Prostate gland (tissue), 2 donors: ENCODE measurements at places on chromosomes 5 and 9. TPM values are rescaled to one million over a fixed set of nuclear protein-coding genes. Genes with fewer than 3 reads are reported as not detected.
A peak's percentile ranks its signal among the peaks of the same experiment; 100 is the strongest.

IL13 gene
- not detected for total RNA-seq

LARP1 gene
- total RNA-seq, result 163 TPM

OLFM1 gene
- total RNA-seq, result 11.7 TPM

STK32A gene
- total RNA-seq, result 12.9 TPM

SLC46A2 gene
- 0.80 TPM for total RNA-seq

PCDHAC2 gene
- total RNA-seq, result 11.6 TPM

CORO2A gene
- total RNA-seq, result 45.3 TPM

ANKH gene
- 76.5 TPM for total RNA-seq

B4GALT1 gene
- total RNA-seq, result 153 TPM

MACROH2A1 gene
- 189 TPM for total RNA-seq

NDUFB6 gene
- total RNA-seq, result 43.0 TPM

TUSC1 gene
- 35.6 TPM for total RNA-seq

OBP2B gene
- 1.6 TPM for total RNA-seq

DNA sequence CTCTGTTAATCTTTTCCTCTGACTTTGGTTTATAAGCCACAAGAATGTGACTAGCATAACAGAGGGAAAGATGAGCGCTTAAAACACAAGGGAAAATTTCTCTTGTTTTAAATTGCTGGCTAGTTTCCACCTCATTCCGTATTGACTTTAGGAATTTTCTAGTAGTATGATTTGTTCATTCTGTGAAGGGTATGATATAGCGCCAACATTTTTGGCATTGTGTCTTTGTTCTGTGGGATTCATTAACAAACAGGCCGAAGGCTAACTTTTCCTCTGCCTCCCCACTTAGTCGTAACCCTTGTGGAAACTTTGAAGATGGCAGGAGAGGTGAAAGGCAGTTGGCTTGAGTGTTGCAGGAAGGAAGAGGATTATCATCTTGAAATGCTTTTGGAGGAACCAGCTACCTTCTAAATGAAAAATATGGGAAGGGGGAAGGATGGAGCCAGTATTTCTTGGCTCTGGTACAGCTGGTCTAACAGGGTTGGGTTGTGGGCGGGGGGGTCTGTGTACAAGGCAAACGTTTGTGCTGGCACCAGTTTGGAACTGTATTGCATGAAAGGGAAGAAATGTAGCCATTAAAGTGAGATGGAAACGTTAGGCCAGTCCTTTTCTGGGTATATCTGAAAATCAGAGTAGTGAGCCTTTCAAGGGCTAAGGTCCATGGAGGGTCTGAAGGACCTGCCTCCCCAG, 21.5 kb upstream of the DMRT2 start:
- no peak for DNase-seq
- H3K27me3 ChIP-seq, result peaks cover 6% of the 10 kb centered on the region
- H3K4me1 ChIP-seq, result no peaks in the 10 kb centered on the region
- H3K27ac ChIP-seq, result no peak overlapping the region

GRCh38 chr9:35891646-35892045, 14.4 kb upstream of the HRCT1 start:
- H3K27me3 ChIP-seq, result no peaks in the 10 kb centered on the region
- no peak for DNase-seq
- H3K36me3 ChIP-seq, result no peaks in the 10 kb centered on the region
- no peak overlapping the region for H3K27ac ChIP-seq
- no peak overlapping the region for H3K4me3 ChIP-seq

DNA sequence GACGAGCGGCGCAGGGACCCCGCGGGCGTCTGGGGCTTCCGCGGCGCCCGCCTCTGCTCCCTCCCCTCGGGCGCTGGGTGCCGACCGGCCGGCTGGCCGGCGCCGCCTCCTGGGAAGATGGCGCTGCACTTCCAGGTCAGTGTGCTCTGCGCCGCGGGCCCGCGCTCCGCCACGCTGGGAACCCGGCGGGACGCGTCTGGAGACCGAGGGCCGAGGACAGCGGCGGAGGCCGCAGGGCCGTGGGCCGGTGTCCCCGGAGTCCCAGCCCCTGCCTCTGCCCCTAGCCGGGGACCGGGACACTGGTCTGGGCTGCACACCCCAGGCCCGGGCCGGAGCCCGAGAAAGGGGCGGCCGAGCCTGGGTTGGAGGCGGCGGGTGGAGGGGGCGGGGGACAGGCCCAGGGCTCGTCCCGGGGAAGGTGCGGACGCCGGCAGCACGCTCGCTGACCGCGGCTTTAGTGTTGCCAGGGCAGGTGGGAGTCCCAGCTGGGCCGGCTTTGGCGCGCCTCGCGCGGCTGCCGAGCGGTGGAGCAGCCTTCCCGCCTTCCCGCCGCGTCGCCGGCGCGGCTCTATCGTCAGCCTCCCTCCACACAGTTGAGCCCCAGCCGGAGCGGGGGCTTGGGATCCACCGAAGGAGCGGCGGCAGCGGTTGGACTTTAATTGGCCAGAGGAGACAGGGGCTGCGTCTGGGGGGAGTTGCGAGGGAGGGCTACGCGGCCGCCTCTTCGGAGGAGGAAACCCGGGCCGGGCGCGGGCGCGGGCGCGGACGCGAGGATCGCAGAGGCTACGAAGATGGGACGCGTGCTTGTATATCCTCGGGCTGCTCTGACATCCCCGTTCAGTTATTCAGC, at the start of gene RANBP17:
TSS of gene RANBP17 (plus strand) at position 102 of the 850 bp plus-strand sequence.
- DNase-seq, result peak; percentile 6
- peak within 1 kb of the TSS; percentile 29 for H3K27ac ChIP-seq
- no peaks in the 10 kb centered on the region for H3K36me3 ChIP-seq
- peak within 1 kb of the TSS; percentile 46 for H3K4me3 ChIP-seq
- H3K4me1 ChIP-seq, result no peaks in the 10 kb centered on the region

DNA sequence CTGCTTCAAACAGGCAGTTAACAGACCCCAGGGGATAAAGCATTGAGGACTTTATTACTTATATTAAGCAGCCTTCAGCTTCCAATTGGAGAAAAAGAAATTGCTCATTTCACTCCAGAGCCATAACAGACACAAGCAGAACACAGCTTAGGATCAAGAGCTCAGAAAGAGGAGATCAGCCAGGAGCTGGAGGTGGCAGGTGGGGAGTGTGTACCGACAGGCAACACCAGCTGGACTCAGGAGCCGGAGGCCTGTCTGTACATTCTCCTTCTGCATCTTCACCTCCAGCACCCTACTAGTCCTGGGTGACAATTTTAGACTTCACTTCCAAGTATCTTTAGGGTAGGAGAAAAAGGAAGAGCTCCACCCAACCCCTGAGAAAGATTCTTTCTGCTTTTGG, 35.8 kb downstream of the NRG2 start:
- H3K27ac ChIP-seq, result no peak overlapping the region
- DNase-seq, result no peak
- no peaks in the 10 kb centered on the region for H3K4me1 ChIP-seq
- H3K4me3 ChIP-seq, result no peak overlapping the region

GRCh38 chr9:106868565-106868964, 5.6 kb downstream of the ZNF462 start:
- H3K36me3 ChIP-seq, result no peaks in the 10 kb centered on the region
- H3K4me3 ChIP-seq, result no peak overlapping the region
- DNase-seq, result no peak

DNA sequence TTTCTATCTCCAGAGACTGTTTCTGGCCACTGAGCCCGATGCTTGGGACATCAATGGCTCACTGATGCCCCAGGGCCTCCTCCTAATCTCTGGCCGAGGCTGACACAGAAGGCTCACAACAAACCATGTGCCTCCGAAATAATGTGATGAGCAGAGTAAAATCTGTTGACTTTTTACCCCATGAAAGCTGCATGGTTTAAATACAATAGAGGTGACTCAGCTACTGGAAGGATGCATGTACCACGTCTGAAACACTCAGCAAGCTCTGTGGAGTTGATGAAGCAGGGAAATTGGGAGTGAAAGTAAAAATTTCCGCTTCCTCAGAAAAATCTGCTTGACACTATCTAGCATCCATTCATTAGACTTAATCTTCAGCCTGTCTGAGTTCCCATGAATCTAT, 111.1 kb upstream of the EQTN start:
- H3K36me3 ChIP-seq, result no peaks in the 10 kb centered on the region
- H3K4me3 ChIP-seq, result no peak overlapping the region
- DNase-seq, result no peak

DNA sequence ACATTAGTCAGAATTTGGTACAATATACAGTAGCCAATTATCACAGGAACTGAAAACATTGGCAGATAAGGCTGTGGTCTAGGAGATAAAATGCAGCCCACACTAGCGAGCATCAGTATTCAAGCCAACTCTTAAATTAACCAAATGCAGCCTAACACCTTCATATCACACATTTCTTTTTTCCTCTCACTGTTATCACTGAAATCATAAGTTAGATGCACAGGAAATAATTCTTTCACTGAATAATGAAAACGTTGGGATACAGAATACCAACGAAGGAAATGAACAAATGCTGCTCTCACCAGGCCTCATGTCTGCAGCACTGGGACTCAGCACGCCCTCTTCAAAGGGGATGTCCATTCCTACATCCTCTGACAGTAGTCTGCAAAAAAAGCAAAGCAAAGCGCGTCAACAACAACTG, 109.1 kb upstream of the PCA3 start:
- no peak overlapping the region for H3K27ac ChIP-seq
- no peaks in the 10 kb centered on the region for H3K4me1 ChIP-seq
- H3K36me3 ChIP-seq, result no peaks in the 10 kb centered on the region
- H3K4me3 ChIP-seq, result no peak overlapping the region
- DNase-seq, result no peak

DNA sequence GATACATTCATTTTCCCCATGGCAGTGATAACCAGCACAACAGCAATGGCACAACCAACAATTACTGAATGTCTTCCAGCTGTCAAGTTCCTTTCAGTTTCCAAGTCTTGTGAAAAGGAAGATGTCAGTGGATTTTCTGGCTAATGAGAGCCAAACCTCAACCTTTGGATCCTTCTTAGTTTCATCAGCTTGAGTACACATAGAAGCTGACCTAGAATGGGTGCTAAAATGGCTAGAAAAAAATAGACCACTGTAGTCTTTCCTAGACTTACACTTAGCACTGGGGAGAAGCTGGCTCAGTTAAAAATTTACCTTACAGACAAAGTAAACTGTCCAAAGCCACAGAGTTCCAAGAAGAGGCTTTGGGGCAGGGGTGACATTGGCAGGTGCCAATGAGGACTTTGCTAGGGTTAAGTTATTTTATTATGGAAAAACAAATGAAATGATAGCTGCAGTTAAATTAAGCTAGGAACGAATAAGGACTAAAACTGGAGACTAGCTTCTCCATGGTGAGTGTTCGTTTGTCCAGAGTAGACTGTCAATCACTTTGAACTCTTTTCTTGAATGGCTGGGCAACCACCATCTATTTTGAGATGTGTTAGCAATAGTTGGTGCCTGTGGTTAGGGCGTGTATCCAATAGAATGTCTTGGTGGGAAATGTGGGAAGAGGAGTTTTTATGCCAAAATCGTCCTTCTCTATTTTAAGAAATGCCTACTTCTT, 25.9 kb upstream of the TXN start:
- no peaks in the 10 kb centered on the region for H3K27me3 ChIP-seq
- no peaks in the 10 kb centered on the region for H3K36me3 ChIP-seq
- no peak for DNase-seq
- H3K27ac ChIP-seq, result no peak overlapping the region
- H3K4me3 ChIP-seq, result no peak overlapping the region
- no peaks in the 10 kb centered on the region for H3K4me1 ChIP-seq

DNA sequence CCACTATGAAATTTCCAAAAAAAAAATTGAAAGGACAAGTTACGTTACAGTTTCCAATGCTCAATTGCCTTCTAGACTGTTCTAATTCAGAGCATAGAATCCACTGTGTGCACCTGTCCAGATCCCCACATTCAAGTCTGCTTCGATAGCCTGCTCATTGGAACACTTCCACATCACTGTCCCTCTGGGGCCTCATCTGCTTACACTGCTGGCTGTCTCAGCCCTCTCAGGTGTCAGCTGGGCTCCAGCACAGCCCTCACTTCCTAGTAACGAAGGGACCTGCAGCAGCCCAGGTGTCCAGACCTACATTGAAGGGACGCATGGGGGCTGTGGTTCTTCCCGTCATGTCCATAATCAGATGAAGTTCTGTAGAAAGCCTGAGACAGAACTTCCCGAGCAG, 94.3 kb upstream of the EMB start:
- no peak overlapping the region for H3K27ac ChIP-seq
- H3K4me1 ChIP-seq, result no peaks in the 10 kb centered on the region
- H3K36me3 ChIP-seq, result no peaks in the 10 kb centered on the region
- no peaks in the 10 kb centered on the region for H3K27me3 ChIP-seq
- no peak overlapping the region for H3K4me3 ChIP-seq

DNA sequence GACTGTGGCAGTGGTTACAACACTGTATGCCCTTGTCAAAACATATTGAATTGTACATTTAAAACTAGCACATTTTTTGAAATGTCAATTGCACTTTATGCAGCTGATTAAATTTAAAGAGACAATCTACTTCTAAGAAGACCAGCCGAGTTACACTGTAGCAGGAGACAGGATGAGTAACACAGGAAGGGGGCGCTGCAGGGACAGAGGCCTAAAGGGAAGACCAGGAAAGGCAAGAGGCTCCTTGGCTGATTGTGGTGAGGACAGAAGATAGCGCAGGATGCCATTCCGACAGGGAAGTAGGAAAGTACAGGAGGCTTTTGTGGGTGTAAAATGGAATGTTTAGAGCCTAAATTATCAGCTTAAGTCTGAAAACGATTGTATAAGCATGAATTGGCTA, 28.2 kb upstream of the PPP2R2B start:
- H3K27me3 ChIP-seq, result no peaks in the 10 kb centered on the region
- no peak overlapping the region for H3K4me3 ChIP-seq
- no peak overlapping the region for H3K27ac ChIP-seq
- no peaks in the 10 kb centered on the region for H3K36me3 ChIP-seq
- no peaks in the 10 kb centered on the region for H3K4me1 ChIP-seq

- no peak for DNase-seq
- no peaks in the 10 kb centered on the region for H3K36me3 ChIP-seq
- H3K4me1 ChIP-seq, result no peaks in the 10 kb centered on the region
Observed at GRCh38 chr9:6049798-6050197, 34.4 kb upstream of the RANBP6 start.

DNA sequence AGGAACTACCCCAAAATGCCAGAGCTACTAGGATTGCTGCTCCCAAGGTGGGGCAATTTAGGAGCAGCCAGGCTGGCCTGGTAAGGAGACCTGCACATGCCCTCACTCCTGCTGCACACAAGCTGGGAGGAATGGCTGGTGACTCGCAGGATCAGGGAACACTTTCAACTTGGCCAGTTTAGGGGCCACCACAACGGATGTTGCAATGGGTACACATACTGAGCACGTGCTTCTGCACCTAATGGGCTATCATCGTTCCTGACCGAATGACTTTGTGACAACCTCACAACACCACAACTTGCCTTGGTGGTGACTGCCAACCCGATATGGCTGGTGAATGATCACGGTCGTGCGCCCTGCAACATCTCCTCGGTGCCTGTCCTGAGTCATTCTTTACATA, 172.0 kb downstream of the ROR2 start:
- no peaks in the 10 kb centered on the region for H3K4me1 ChIP-seq
- H3K27me3 ChIP-seq, result no peaks in the 10 kb centered on the region
- no peak overlapping the region for H3K4me3 ChIP-seq
- no peak for DNase-seq

GRCh38 chr9:86042199-86042978, 57.0 kb downstream of the GOLM1 start:
- no peak for DNase-seq
- H3K4me1 ChIP-seq, result peaks cover 7% of the 10 kb centered on the region
- no peaks in the 10 kb centered on the region for H3K36me3 ChIP-seq
- H3K27ac ChIP-seq, result no peak overlapping the region
